ENCODE measurements at places on chromosomes 3 and 15.
A peak's percentile ranks its signal among the peaks of the same experiment; 100 is the strongest.

GRCh38 chr15:32852771-32853170 lies 135.0 kb downstream of the GREM1 start:
- DNase-seq = no peak
- H3K4me1 ChIP-seq = no peaks in the 10 kb centered on the region
- no peak overlapping the region for H3K4me3 ChIP-seq
- no peaks in the 10 kb centered on the region for H3K27me3 ChIP-seq
- H3K27ac ChIP-seq = no peak overlapping the region
- no peaks in the 10 kb centered on the region for H3K36me3 ChIP-seq

DNA sequence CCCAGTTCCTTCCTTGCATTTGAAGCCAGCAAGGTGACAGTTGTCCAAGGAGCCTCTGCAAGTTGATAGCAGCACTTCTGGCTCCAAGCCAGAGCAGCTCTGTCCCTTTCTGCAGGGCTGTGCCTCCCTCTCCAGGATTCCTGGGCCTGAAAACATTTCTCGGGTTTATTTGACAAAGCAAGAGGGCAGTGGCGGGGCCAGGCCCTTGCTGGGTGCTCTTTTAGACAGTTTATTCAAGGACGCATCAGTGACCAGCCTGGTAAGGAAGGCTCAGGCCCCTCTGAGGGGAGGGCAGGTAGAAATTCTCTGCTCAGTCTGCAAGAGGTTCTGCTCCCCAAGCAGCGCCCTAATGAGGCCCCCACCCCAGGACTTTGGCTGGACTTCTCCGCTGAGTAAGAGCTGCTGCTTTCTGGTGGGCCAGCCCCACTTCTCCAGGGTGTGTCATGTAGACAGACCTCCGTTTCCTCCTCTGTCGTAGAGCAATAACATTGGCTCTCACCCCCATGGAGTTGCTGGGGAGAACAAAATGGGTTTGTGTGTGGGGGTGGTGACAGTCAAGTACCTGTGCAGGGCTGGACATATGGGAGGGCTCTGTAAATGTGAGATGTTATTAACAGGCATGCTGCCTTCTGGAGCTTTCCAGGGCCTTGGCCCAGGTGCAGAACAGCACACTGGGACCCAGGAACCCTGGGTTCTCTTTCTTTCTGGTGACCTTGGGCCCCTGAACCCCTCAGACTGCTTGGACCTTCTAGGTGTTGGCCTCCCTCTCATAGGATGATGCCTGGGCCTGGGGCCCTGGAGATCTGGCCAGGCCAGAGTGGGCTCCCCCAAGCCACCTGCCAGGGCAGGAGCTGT lies 146.2 kb upstream of the TLE3 start:
- H3K27ac ChIP-seq = no peak overlapping the region
- no peak overlapping the region for H3K4me3 ChIP-seq
- no peak for DNase-seq

DNA sequence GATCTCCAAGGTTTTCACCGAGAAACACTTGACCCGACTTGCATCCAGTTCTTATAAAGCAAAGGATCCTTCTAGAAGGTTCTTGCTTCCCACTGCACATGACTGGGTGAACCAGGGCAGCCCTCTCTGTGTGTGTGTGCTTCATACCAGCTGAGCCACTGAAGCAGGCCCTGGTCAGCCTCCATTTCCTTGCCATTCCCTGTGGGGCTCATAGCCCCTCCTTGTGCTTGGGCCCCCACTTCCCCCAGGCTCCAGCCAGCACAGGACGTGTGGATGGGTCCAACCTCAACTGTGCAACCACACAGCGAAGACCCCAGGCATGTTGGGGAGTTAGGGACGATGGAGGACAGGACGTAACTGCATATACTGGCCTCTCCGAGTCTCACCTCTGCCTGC lies 15.5 kb downstream of the KLF15 start:
- no peaks in the 10 kb centered on the region for H3K4me1 ChIP-seq
- H3K27ac ChIP-seq = no peak overlapping the region
- no peaks in the 10 kb centered on the region for H3K27me3 ChIP-seq

DNA sequence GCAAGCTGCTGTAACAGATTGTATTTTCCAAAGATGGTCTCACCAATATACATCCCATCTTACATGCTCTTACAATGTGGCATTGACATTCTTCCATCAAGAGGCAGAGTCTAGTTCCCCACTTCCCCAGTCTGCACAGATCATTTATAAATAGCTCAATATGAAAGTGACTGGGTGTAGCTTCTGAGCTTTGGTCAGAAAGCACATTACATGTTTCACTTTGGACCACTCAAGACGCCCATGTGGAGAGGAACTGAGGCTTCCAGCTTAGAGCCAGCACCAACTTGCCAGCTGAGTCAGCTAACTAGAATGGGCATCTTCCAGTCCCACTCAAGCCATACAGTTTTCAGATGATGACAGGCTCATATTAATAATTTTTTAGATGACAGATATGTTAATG lies 45.5 kb downstream of the GREM1 start:
- peak; percentile 13 for DNase-seq
- no peaks in the 10 kb centered on the region for H3K4me1 ChIP-seq
- no peak overlapping the region for H3K27ac ChIP-seq
- no peaks in the 10 kb centered on the region for H3K36me3 ChIP-seq

- no peaks in the 10 kb centered on the region for H3K4me1 ChIP-seq
- DNase-seq = no peak
- H3K27ac ChIP-seq = no peak overlapping the region
- no peaks in the 10 kb centered on the region for H3K27me3 ChIP-seq
These were observed 533.1 kb upstream of the CBLB start for GRCh38 chr3:106401666-106402490.

DNA sequence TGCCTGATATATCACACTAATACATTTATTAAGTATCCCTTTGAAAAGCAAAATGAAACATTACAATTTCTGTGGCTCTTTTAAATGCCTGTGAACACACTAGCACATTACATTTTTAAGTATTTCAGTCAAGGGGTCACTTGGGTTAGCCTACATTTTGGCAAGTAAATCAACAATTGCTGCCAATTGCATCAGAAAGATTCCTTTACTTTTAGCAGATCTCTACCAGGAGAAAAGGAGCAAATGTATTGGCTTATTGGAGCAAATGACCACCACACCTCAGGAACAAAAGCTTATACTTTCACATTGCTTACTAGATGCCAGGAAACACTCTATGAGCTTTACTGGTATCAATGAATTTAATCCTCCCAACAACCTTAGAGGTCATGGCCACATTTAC lies 947.1 kb downstream of the FHIT start:
- H3K27me3 ChIP-seq = no peaks in the 10 kb centered on the region
- H3K4me3 ChIP-seq = no peak overlapping the region
- DNase-seq = no peak
- H3K36me3 ChIP-seq = no peaks in the 10 kb centered on the region
- H3K27ac ChIP-seq = no peak overlapping the region

DNA sequence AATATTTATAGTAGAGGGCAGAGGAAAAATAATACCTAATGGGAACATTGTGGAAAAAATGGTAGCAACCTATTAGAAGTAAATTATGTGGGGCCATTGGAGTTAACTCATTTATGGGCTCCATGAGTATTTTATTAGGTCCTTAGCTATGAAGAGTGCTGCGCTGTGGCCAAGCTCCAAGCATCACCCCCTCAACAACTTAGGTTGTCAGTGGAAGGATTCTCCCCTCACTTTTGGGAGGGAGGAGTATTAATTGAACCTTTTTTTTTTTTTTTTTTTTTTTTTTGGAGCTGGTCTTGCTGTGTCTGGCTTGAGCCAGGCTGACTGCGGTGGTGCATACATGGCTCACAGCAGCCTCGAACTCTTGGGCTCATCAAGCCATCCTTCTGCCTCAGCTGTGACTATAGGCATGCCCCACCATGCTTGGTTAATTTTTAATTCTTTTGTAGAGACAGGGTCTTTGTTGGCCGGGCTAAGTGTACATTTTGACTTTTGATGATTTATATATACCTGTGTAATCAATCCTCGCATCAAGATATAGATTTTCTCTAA lies 45.2 kb downstream of the TRIM71 start:
- H3K4me3 ChIP-seq = no peak overlapping the region
- no peaks in the 10 kb centered on the region for H3K4me1 ChIP-seq
- H3K36me3 ChIP-seq = no peaks in the 10 kb centered on the region
- no peak overlapping the region for H3K27ac ChIP-seq
- no peaks in the 10 kb centered on the region for H3K27me3 ChIP-seq

DNA sequence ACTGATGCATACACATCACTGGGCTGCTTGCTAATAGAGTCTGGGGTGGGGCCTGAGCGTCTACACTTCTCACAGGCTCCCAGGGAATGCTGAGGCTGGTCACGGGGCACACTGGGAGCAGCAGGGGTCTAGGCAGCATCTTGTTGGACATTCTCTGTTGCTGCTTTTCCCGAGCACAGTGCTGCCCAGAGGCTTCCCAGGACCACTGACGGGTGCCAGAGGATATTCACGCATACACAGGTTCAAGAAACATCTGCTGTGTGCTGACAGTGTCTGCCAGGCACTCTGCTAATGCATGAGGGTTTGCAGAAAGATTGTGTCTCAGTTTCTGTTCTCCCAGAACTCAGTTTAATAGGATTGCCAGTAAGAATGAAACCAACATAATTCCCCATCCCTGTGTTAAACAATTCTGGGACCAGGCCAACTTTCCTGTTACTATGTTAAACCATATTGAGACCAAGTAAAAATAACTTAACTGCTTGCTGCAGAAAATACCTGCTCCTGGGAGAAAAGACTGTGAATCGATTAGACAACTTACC lies 23.9 kb upstream of the BCL2L10 start:
- no peak for DNase-seq
- H3K4me3 ChIP-seq = no peak overlapping the region

GRCh38 chr3:54259636-54260035 lies 137.3 kb downstream of the CACNA2D3 start:
- no peaks in the 10 kb centered on the region for H3K36me3 ChIP-seq
- H3K27ac ChIP-seq = no peak overlapping the region
- H3K27me3 ChIP-seq = no peaks in the 10 kb centered on the region
- DNase-seq = no peak

- DNase-seq = no peak
- no peak overlapping the region for H3K4me3 ChIP-seq
- no peak overlapping the region for H3K27ac ChIP-seq
- H3K4me1 ChIP-seq = no peaks in the 10 kb centered on the region
These were observed 93.3 kb upstream of the CCDC54 start for GRCh38 chr3:107283948-107284347.

GRCh38 chr3:138395865-138396751 lies 38.3 kb upstream of the ESYT3 start:
- no peak overlapping the region for H3K27ac ChIP-seq
- no peaks in the 10 kb centered on the region for H3K4me1 ChIP-seq

DNA sequence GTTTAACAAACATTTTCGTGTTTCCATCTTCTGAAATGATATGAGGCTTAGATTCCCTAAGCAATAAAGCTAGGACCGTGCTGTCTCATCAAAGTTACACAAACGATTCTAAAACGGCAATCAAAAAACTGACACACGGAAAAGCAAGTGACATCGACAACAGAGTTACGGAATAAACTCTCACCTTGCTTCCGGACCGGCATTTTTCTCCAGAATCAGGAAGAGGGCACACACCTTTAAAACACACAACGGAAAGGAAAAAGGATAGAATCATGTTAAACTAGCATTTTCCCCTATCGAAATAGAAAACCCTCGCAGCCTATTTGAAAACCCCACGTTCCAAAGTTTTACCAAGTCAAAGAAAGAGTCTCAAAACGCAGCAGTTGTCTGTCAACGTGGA lies 1.4 kb downstream of the DLG1 start:
- peak overlapping the region; percentile 97 for H3K4me3 ChIP-seq
- DNase-seq = no peak
- H3K4me1 ChIP-seq = peaks cover 12% of the 10 kb centered on the region
- H3K27me3 ChIP-seq = no peaks in the 10 kb centered on the region

- no peak overlapping the region for H3K27ac ChIP-seq
- no peak for DNase-seq
- no peak overlapping the region for H3K4me3 ChIP-seq
- H3K27me3 ChIP-seq = no peaks in the 10 kb centered on the region
- H3K4me1 ChIP-seq = no peaks in the 10 kb centered on the region
- H3K36me3 ChIP-seq = no peaks in the 10 kb centered on the region
These were observed 517.7 kb downstream of the MAGI1 start for GRCh38 chr3:65521032-65521431.

- H3K4me3 ChIP-seq = no peak overlapping the region
- no peak for DNase-seq
- no peaks in the 10 kb centered on the region for H3K36me3 ChIP-seq
- no peaks in the 10 kb centered on the region for H3K4me1 ChIP-seq
- H3K27me3 ChIP-seq = no peaks in the 10 kb centered on the region
- H3K27ac ChIP-seq = no peak overlapping the region
These were observed 104.7 kb downstream of the PGPEP1L start for GRCh38 chr15:98902931-98903330.

DNA sequence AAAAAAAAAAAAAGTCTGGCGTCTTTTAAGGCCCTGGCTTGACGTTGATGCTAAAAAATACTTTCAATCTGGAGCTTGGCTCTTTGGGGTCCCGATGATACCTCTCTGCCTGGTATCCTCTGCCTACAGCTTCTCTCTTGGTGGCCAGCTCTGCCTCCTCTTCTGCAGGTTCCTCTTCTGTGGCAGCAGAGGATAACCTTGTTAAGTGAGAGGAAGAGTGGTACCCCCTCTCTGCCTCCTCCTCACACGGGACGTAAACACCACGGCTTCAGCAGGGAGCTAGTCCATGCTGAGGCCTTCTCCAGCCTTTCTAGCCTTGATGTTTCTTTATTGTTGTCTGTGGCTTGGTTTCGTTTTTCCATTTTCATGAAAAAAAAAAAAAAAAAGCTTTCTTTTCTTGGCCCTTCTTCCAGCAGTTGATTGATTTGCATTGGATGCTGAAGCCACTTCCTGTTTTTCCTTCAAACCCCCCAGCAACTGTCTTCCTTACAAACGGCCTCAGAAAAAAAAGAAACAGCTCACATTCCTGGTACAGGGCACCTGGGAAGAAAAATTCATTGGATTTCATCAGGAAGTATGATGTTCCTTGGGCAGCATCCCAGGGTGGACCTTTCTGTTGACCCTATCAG lies 59.7 kb downstream of the RORA start:
- no peak overlapping the region for H3K4me3 ChIP-seq
- no peaks in the 10 kb centered on the region for H3K27me3 ChIP-seq
- no peaks in the 10 kb centered on the region for H3K36me3 ChIP-seq
- no peak for DNase-seq
- peaks cover 10% of the 10 kb centered on the region for H3K4me1 ChIP-seq
- H3K27ac ChIP-seq = no peak overlapping the region

- H3K4me3 ChIP-seq = no peak overlapping the region
- H3K36me3 ChIP-seq = no peaks in the 10 kb centered on the region
- no peak for DNase-seq
- no peaks in the 10 kb centered on the region for H3K4me1 ChIP-seq
- H3K27me3 ChIP-seq = no peaks in the 10 kb centered on the region
- no peak overlapping the region for H3K27ac ChIP-seq
These were observed 13.9 kb upstream of the HES1 start for GRCh38 chr3:194121891-194122631.

- H3K4me1 ChIP-seq = no peaks in the 10 kb centered on the region
- no peak for DNase-seq
- 0 out of 2 replicates have a peak, but pooled peaks cover under 1% of the 10 kb centered on the region for H3K27me3 ChIP-seq
- H3K4me3 ChIP-seq = no peak overlapping the region
- no peak overlapping the region for H3K27ac ChIP-seq
- no peaks in the 10 kb centered on the region for H3K36me3 ChIP-seq
These were observed 325.9 kb upstream of the CTDSPL start for GRCh38 chr3:37535526-37536432.
